ENCODE measurements at places on chromosomes 11 and 22. TPM values are rescaled to one million over a fixed set of nuclear protein-coding genes. Genes with fewer than 3 reads are reported as not detected.
A peak's percentile ranks its signal among the peaks of the same experiment; 100 is the strongest.

GRCh38 chr11:133895061-133895479, 49.8 kb upstream of the SPATA19 start:
- no peak for DNase-seq

SLC22A25 gene
- not detected for polyA plus RNA-seq

APBB1 gene
- 11.8 TPM for polyA plus RNA-seq

- no peak for DNase-seq
Measured at GRCh38 chr11:11387622-11388305, 34.7 kb upstream of the CSNK2A3 start.

GRCh38 chr11:1519028-1520010, 32.7 kb upstream of the MOB2 start:
- no peak for DNase-seq

- DNase-seq, result no peak
Measured at GRCh38 chr11:72591785-72592502, 82.3 kb downstream of the PDE2A start.

DRD4 gene
- polyA plus RNA-seq, result 0.10 TPM

GRCh38 chr11:1548221-1549070, 23.6 kb downstream of the DUSP8 start:
- DNase-seq, result no peak

GRCh38 chr22:29658176-29658575, 54.7 kb downstream of the NF2 start:
- no peak for DNase-seq

- no peak for DNase-seq
Measured at GRCh38 chr11:86497836-86498235, 123.1 kb downstream of the CCDC81 start.

GRCh38 chr11:33317662-33318061, 60.5 kb downstream of the HIPK3 start:
- peak; percentile 13 for DNase-seq

DNA sequence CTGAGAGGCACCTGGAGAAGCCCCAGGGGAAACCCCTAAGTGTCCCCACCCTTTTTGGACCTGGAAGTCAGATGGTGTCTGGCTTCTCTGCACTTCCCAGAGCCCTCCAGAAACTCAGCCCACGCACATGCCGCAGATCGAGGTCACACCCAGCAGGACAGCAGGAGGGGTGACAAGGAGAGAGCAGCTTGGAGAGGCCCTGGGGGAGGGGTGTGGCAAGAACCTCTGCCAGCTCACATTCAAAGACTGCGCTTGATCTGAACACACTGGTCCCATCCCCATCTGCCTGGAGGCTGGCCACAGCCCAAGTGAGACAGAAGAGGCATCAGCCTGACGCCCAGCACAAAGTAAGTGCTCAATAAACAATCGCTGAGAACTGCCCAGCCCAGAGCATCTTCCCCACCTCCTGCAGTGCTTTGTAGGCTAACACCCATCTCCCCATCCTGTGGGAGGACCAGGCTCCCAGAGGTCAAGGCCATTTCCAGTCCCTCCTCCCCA, 21.4 kb downstream of the TMPRSS6 start:
- DNase-seq, result peak; percentile 52

MMP8 gene
- polyA plus RNA-seq, result not detected

DNA sequence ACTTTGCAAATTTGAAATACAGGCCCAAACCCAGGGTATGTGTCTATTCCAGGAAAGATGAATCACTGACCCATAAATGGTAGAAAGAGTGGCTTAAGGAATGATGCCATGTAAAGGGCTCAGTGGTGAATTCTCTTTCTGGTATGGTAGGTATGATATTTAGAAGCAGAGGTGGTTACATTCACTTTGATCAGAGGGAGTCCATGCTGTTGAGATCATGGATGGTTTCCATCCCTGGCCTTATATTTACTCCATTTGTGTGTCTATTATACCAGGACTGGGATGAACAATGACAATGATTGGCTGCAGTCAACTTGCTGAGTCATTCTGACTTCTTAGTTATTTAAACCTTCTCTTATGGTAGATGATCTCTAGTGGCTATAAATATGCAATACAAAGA, 419.8 kb upstream of the LRRC4C start:
- DNase-seq, result peak; percentile 98

OR52D1 gene
- not detected for polyA plus RNA-seq

OR5T1 gene
- not detected for polyA plus RNA-seq

Measured in foreskin keratinocyte (primary cell).